Thoracic aorta (tissue), 2 donors: ENCODE measurements at places on chromosomes 7 and 10. TPM values are rescaled to one million over a fixed set of nuclear protein-coding genes. Genes with fewer than 3 reads are reported as not detected.

- H3K27me3 ChIP-seq, result no peaks in the 10 kb centered on the region
- DNase-seq, result no peak
- H3K4me1 ChIP-seq, result peaks cover 36% of the 10 kb centered on the region
- H3K27ac ChIP-seq, result no peak overlapping the region
- no peak overlapping the region for H3K4me3 ChIP-seq
- peaks cover 7% of the 10 kb centered on the region for H3K36me3 ChIP-seq
Measured at GRCh38 chr7:129903935-129904334, 48.8 kb downstream of the UBE2H start.

- H3K27ac ChIP-seq, result no peak overlapping the region
- H3K36me3 ChIP-seq, result no peaks in the 10 kb centered on the region
- H3K27me3 ChIP-seq, result no peaks in the 10 kb centered on the region
- no peak overlapping the region for H3K4me3 ChIP-seq
Measured at GRCh38 chr7:120460949-120461348, 188.0 kb downstream of the KCND2 start.

Gene STEAP4
- total RNA-seq, result 286 TPM

Gene GLRX3
- total RNA-seq, result 41.6 TPM

GRCh38 chr10:130014263-130015074 is 50.4 kb upstream of the EBF3 start:
- H3K4me1 ChIP-seq, result no peaks in the 10 kb centered on the region
- no peak overlapping the region for H3K27ac ChIP-seq
- no peaks in the 10 kb centered on the region for H3K36me3 ChIP-seq

Gene HDAC9
- total RNA-seq, result 64.1 TPM

DNA sequence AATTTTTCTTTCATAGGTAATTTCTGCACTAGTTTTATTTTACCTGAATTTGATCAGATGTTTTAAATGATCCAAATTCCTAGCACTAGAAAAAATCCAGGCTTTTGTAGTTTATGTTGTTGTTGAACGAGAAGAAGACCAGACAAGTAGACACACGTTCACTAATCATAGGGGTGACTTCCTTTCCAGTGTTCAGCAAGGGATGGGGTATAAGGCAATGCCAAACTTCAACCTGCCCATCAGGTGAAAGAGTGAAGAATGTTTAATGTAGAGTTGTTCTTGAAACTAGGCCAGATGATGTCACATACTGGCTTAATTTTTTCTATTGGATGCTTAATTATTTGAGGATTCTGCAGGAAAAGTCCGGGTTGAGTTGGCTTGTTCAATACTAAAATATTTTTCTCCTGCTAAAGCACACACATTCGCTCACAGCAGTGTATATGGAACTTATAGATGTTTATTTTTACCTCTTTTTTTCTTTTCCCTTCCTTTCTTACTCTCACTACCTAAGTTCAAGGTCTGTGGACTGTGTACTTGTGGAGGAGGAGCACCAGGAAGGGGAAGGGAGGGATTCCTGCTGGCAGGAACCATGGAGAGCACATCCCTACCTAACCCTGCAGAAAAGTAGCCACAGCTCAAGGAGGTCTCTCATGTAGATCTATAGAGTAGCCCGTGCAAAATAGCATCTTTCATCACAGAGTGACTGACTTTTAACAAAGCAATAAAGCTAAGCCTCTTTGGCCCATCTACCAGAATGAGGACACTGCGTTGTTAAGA is 23.1 kb upstream of the AKR1E2 start:
- no peaks in the 10 kb centered on the region for H3K4me1 ChIP-seq
- no peak overlapping the region for H3K4me3 ChIP-seq
- DNase-seq, result no peak
- H3K27me3 ChIP-seq, result no peaks in the 10 kb centered on the region
- no peaks in the 10 kb centered on the region for H3K36me3 ChIP-seq

Gene NPM3
- total RNA-seq, result 16.3 TPM

DNA sequence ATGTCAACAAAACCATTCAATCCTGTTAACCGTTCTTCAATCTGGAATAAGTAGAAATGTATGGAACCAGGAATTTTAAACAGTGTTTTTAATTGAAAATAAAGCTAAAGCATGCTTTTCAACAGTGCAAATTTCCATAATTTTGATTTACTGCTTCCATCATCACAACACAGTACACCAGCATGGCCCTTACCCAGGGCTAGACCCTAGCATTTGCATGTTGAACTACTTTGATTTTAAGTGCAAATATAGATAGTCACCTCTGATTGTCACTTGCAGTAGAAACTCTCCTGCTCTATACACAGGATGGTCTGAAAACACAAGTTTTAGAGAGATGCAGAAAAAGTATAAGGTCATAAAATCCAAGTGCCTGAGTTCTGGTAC is 12.1 kb downstream of the SKIDA1 start:
- H3K27ac ChIP-seq, result no peak overlapping the region
- H3K27me3 ChIP-seq, result no peaks in the 10 kb centered on the region
- peaks cover 3% of the 10 kb centered on the region for H3K4me1 ChIP-seq
- H3K36me3 ChIP-seq, result no peaks in the 10 kb centered on the region
- no peak overlapping the region for H3K4me3 ChIP-seq

DNA sequence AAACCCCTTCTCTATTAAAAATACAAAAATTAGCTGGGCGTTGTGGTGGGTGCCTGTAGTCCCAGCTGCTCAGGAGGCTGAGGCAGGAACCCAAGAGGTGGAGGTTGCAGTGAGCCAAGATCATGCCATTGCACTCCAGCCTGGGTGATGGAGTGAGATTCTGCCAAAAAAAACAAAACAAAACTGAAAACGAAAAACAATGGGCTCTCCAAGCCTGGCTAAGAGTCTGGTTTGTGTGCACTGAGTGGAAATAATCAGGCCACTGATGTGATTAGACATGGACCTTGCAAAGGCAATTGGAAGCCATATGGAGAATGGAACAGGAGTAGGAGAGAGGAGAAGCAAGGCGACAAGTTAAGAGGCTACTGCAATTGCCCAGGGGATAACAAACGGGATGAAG is 60.1 kb upstream of the GSDME start:
- DNase-seq, result no peak
- no peak overlapping the region for H3K4me3 ChIP-seq
- no peak overlapping the region for H3K27ac ChIP-seq
- H3K4me1 ChIP-seq, result no peaks in the 10 kb centered on the region
- no peaks in the 10 kb centered on the region for H3K36me3 ChIP-seq
- H3K27me3 ChIP-seq, result no peaks in the 10 kb centered on the region

GRCh38 chr10:131626274-131626673 is 274.5 kb upstream of the PPP2R2D start:
- no peaks in the 10 kb centered on the region for H3K27me3 ChIP-seq
- H3K36me3 ChIP-seq, result no peaks in the 10 kb centered on the region
- H3K4me1 ChIP-seq, result no peaks in the 10 kb centered on the region
- no peak overlapping the region for H3K27ac ChIP-seq
- H3K4me3 ChIP-seq, result no peak overlapping the region
- no peak for DNase-seq

GRCh38 chr7:81111781-81112540 is 193.1 kb upstream of the SEMA3C start:
- no peaks in the 10 kb centered on the region for H3K4me1 ChIP-seq
- no peaks in the 10 kb centered on the region for H3K36me3 ChIP-seq
- no peak for DNase-seq

DNA sequence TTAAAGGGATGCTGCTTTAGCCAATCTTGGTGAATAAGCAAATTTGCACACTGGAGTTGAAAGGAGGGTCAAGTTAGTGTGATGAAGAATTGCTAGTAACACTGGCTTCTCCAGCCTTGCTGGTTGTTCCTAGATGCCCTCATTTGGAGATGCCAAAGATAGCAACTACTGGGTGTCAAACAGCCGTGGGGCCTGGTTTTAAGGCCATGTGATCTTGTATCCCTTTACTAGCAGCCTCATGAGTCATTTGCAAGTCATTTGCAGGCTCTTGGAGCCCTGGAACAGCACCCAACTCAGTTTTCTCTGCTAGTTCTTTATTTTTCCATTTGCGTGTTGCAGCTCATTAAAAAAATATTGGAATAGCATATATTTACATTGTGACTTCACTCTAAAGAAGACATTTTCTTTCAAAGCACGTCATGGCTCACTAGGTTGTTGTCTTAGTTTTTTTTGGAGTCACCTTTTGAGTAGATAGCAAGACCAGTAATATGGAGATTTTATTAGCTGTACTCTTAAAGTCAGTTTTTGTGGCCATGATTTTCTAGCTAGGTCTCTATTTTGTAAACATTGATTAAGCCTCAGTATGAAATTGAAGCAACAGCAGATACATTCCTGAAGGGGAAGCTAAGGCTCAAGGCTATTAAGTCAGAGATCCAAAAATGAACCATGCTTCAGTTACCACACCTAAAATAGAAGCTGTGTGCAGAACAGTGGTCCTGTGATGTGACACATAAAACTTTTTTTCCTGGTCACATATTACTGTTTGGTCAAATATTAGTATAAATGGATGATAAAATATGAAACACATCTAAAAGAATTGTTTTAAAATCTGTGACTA is 1.3 kb downstream of the LSMEM1 start:
- peaks cover 5% of the 10 kb centered on the region for H3K36me3 ChIP-seq
- peak; percentile 57 for DNase-seq
- H3K27me3 ChIP-seq, result no peaks in the 10 kb centered on the region
- H3K4me1 ChIP-seq, result peaks cover 37% of the 10 kb centered on the region
- H3K27ac ChIP-seq, result peak overlapping the region; percentile 83
- H3K4me3 ChIP-seq, result peak overlapping the region; percentile 2

DNA sequence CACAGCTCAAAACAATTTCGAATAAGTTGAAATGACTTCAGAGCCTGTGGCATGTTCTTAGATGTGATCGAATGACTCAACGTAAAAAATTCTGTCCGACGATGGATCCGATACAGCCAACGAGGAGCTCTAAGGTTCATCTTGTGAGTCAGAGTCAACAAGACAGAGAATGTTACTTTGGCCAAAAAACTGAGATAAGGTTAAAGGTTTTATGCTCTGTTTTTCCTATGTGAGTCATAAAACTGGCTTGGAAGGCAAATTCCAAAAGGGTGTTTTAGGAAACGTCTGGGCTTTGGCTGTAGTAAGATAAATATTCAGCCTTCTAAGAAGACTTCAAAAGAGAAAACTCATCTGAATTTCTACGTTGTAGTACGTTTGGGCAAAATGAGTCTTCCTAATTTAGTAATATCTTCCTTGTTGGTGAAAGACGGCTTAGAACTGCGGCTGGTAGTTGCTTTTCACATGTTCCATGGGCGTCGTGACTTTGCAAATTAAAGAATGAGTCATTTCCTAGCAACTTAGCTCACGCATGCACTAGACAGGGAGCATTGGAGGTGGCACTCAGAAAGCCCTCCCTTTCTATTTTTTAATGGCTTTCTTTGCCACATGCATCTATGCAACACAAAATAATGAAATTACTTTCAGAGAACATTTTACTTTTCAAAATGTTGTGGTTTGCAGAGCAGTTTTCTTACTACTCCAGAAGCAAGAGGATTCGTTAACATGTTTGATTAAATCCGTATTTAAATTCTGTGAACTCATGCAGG is 28.2 kb downstream of the PFKP start:
- peak overlapping the region; percentile 91 for H3K27ac ChIP-seq
- peak overlapping the region; percentile 51 for H3K4me3 ChIP-seq
- H3K36me3 ChIP-seq, result no peaks in the 10 kb centered on the region
- H3K27me3 ChIP-seq, result no peaks in the 10 kb centered on the region

Gene RAMP3
- 76.5 TPM for total RNA-seq

- no peak overlapping the region for H3K4me3 ChIP-seq
- no peaks in the 10 kb centered on the region for H3K36me3 ChIP-seq
- H3K4me1 ChIP-seq, result no peaks in the 10 kb centered on the region
- no peak overlapping the region for H3K27ac ChIP-seq
- DNase-seq, result no peak
- no peaks in the 10 kb centered on the region for H3K27me3 ChIP-seq
Measured at GRCh38 chr10:4022473-4022872, 237.5 kb upstream of the KLF6 start.

- H3K4me1 ChIP-seq, result no peaks in the 10 kb centered on the region
- no peak overlapping the region for H3K4me3 ChIP-seq
- no peak overlapping the region for H3K27ac ChIP-seq
- DNase-seq, result no peak
- no peaks in the 10 kb centered on the region for H3K36me3 ChIP-seq
- no peaks in the 10 kb centered on the region for H3K27me3 ChIP-seq
Measured at GRCh38 chr10:59234816-59235429, 58.5 kb downstream of the PHYHIPL start.

Gene CYP17A1
- total RNA-seq, result 0.41 TPM

Gene NET1
- 232 TPM for total RNA-seq

DNA sequence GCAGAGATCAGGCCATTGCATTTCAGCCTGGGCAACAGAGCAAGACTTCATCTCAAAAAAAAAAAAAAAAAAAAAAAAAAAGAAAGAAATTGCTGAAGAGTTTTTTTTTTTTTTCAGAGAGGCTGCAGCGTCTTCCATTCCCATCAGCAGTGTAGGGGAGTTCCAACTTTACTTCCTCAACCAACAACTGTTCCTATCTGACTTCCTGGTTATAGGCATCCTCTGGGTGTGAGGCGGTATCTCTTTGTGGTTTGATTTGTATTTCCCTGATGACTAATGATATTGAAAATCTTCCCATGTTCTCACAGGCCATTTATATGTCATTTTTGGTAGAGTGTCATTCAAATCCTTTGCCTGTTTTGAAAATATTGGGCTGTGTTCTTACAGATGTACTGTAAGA is 40.2 kb downstream of the PRTFDC1 start:
- no peak overlapping the region for H3K27ac ChIP-seq
- no peaks in the 10 kb centered on the region for H3K36me3 ChIP-seq
- DNase-seq, result no peak
- H3K27me3 ChIP-seq, result no peaks in the 10 kb centered on the region

DNA sequence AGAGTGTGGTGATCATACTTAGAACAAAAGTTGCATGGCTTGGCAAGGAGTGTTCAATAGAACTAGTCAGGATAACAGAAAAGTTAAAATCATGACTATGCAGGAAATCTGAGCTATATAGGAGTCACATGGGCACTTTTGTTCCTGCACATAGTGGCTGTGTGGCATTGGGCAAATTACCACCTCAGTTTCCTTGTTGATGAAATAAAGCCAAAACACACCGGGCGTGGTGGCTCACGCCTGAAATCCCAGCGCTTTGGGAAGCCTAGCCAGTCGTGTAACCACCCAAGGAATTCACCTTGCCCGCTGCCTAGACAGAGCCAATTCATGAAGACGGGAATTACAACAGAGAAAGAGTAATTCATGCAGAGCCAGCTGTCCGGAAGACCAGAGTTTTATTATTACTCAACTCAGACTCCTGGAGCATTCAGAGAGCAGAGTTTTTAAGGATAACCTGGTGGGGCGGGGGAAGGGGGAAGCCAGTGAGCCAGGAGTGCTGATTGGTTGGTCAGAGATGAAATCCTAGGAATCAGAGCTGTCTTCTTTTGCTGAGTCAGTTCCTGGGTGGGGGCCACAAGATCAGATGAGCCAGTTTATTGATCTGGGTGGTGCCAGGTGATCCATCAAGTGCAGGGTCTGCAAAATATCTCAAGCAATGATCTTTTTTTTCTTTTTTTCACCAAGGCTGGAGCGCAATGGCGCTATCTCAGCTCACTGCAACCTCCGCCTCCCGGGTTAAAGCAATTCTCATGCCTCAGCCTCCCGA is 6.4 kb upstream of the MKRN1 start:
- no peaks in the 10 kb centered on the region for H3K27me3 ChIP-seq
- no peak for DNase-seq
- no peak overlapping the region for H3K4me3 ChIP-seq
- H3K4me1 ChIP-seq, result no peaks in the 10 kb centered on the region
- no peak overlapping the region for H3K27ac ChIP-seq

- no peaks in the 10 kb centered on the region for H3K27me3 ChIP-seq
- no peak overlapping the region for H3K27ac ChIP-seq
- no peaks in the 10 kb centered on the region for H3K4me1 ChIP-seq
- H3K36me3 ChIP-seq, result no peaks in the 10 kb centered on the region
Measured at GRCh38 chr7:43851805-43852204, 17.5 kb downstream of the MRPS24 start.
